ENCODE measurements at places on chromosomes 2 and 18.
A peak's percentile ranks its signal among the peaks of the same experiment; 100 is the strongest.

DNA sequence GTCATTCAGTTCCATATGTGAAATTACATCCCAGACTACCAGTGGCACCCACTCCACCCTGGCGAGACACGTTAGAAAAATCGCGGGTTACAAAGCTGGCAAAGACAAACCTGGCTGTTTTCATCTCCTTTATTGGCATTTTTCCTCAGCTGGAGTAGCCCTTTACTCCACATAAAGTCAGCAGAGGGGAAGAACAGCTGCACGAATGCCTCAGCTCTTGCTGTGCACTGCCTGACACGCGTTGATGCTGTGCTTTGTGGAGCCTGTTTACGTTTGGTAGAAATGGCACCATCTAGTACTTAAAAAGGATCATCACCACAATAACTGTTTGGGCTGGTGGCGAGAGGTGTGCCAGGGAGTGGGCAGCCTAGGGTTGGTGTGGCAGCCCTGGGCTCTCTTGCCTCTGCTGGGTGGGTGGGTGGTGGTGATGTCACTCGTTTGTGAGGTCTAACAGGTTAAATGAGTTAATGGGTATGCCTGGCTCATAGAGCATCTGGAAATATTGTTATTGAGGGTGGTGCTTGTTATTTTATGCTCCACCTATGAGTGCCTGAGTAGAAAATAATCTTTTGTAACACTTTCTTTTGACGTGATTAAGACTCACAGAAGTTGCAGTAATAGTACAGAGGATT, 16.4 kb downstream of the FARP2 start:
- peak; percentile 56 for DNase-seq

- DNase-seq, result no peak
Measured at GRCh38 chr2:47890711-47891368, 15.5 kb downstream of the FBXO11 start.

- no peak for DNase-seq
Measured at GRCh38 chr2:146129231-146129630, 1609.3 kb upstream of the ZEB2 start.

DNA sequence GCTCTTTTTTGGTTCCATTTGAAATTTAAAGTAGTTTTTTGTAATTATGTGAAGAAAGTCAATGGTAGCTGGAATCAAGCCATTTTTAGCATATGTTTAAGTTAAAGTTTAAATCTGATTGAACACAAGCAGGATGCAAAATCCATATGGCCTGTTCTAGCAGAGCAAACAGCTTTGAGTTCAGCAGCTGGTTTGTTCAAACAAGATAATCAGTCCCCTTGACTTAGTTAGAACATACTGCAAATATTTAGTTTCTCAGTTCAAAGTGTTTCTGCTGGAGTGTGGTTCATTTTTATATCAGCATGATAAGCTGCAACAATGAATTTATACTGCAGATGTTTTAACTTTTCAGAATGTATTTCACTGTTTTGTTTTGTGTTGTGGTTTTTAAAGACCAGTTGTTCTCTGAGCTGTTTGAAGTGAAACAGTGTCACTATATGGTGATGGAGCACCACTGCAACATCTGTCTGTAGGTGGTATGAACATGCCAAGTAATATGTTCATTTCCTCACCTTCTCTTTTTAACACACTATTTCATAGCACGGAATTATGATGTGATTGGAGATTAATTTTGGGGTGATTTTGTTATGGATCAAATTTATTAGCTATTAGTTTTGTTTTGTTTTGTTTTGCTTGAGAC, 125.3 kb downstream of the COL4A4 start:
- DNase-seq, result no peak

GRCh38 chr2:25009954-25010353, 31.9 kb upstream of the EFR3B start:
- DNase-seq, result no peak

DNA sequence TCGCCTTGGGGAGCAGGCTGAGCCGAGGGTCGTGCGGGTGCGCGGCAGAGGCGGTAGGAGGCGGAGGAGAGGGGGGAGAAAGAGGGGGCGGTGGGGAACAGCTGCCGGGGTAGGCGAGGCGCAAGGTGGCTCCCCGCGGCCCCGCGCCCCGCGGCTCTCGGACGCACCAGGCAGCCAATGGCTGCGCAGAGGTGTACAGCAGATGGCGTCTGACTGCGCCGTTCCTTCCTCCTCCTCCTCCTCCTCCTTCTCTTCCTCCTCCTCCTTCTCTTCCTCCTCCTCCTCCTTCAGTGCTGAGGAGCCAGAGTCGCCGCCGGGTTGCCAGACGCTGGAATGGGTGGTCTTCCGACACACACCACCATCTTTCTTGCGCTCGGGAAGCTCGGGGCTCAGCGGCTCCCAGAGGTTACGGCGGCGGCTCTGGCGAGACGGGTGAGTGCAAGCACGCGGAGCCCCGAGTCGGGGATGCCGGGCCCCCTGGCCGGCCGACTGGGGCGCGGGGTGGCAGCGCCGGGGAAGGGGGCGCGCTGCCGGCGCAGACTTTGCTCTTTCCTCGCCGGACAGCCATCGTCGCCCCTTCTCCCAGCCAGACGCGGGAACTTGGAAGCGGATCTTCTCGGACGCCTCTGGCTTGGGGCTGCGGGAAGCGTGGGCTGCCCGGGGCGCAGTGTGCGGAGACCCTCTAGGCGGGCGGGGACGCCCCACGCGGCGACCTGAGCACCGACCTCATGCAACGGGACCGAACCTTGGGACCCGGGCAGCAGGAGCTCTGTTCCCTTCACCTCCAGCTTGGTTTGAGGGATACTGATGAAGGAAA, at the start of gene THSD7B:
THSD7B (plus strand) TSS at position 290 of the 817 bp plus-strand sequence. CDS start 116,634 bp downstream, outside the sequence.
- DNase-seq, result no peak

GRCh38 chr2:124283096-124283495, 258.0 kb downstream of the CNTNAP5 start:
- no peak for DNase-seq

GRCh38 chr18:33201509-33201926, 239.0 kb downstream of the CCDC178 start:
- peak; percentile 72 for DNase-seq

DNA sequence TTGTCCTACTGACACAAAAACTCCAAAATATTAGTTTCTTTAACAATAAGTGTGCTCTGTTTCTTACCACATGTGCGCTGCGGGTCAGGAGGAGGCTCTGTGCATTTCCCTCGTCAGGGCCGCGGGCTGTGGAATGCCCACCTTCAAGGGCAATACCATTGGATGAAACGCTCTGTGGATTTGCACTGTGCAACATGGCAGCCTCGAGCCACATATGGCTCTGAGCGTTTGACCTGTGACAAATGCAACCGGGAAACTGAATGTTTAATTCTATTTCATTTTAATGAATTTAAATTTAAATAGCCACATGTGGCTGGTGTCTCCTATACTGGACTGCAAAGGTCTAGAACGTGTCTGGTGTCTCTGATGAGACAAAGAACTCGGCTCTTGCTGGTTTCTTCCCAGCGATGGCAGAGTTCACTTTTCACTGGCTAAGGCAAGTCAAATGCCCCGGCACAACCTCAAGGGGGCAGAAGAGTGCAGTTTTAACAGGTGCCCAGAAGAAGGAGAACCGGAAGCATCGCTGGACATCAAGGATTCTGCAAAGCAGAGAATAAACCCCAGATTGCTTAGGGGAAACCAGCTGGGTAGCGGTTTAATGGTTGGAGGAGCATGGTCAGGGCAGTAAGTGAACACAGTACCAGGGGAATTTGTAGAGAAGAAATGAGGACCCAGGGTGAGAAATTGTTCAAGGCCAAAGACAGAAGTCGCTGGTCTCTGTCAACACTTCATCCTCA, 37.0 kb upstream of the TMEM18 start:
- peak; percentile 76 for DNase-seq

DNA sequence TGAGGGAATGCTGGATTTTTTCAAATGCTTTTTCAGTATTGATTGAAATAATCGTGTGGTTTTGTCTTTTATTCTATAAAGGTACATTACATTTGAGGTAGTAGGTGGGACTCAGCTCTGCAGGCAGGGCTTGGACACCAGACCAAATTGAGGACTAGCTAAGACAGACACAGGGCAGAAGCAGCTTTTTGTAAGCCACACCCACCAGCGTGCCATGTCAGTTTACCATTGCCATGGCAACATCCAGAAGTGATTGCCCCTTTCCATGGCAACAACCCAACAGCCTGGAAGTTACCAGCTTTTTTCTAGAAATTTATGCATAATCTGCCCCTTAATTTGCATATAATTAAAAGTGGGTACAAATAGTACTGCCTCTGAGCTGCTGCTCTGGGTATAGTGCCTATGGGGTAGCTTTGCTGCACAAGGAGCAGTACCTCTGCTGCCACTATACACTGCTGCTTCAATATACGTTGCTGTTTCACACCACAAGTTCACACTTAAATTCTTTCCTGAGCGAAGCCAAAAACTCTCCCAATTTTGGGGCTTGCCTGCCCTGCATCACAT, 23.6 kb upstream of the VWA3B start:
- no peak for DNase-seq

DNA sequence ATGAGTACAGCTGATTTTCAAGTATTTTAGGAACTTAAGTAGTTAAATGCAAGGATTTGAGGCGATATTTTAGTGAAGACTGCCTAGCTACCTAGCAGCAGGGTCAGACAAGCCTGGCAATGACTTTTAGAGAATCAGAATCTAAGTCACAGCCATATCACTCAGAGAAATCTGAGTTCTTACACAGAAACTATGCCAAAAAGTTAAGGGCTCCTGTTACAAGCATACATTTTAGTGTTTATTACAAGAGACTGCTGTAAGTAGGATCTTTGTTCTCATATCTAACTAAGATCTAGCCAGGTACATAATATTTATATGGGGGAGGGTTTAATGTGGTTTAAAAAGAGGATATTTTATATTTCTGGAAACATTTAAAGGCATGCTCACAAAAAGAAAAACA, 37.5 kb downstream of the MAP4K3 start:
- no peak for DNase-seq

DNA sequence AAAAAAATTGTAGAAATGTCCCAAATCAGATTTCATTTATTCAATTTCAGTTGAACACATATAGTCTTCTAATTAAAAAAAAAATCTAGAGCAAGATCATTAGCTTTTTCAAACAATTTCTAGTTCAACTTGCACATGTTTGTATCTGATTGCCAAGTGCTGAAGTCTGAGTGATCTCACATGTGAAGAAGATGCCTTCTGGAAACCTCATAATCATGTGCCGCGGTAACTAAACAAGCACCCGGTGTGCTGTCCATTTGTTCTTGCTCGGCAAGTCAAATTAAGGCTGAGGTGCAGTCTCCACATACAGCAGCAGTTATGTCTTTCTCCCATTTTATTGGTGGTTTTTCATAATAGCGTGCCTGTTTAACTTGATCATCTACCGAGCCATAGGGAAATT, 18.7 kb downstream of the CABLES1 start:
- no peak for DNase-seq

GRCh38 chr18:9017905-9018227, 84.6 kb upstream of the NDUFV2 start:
- DNase-seq, result no peak

DNA sequence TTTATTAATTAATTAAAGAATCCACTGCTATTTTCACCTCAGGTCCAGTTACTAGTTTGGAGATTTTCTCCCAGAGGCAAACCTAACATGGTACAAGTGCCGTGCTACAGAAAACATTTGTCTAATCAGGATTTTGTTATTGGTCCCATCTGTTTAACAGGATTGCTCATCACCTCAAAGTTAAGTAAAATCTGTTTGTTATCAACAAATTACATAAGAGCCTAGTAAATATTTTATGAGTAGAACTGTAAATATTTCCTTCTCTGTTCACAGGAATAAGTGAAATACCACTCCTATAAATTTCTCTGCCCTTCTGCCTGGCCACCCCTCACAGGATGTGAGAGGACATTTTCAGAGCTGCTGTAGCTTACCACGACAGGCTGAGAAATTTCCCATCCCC, 200.2 kb downstream of the RAD51AP2 start:
- no peak for DNase-seq

- no peak for DNase-seq
Measured at GRCh38 chr2:20604401-20604911, 46.4 kb downstream of the HS1BP3 start.

- peak; percentile 96 for DNase-seq
Measured at GRCh38 chr2:70248181-70248847, at the start of gene TIA1. TIA1 (minus strand) TSS chr2:70248628; CDS start chr2:70248430, 198 bp downstream.

GRCh38 chr2:216292886-216293301, 79.4 kb downstream of the MARCHF4 start:
- peak; percentile 80 for DNase-seq

- no peak for DNase-seq
Measured at GRCh38 chr2:233811732-233812131, 33.6 kb downstream of the MROH2A start.

DNA sequence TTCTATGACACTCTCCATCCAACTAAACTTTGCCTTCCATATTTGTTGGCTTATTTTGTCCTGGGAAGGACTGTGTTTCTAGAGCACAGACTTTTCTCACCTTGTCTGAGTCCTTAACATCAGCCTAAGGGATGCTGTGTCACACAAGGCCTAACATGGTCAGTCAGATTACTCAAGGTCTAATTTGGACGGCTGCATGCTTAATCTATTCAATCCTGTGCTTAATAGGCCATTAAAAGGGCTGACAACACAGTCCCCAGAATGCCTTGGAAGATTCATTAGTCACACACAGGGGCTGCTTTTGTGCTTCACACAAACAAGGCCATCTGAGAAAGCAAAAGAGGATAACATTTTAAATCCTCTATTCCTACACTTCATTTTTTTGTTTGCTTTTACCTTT, 84.0 kb downstream of the DYNAP start:
- no peak for DNase-seq

DNA sequence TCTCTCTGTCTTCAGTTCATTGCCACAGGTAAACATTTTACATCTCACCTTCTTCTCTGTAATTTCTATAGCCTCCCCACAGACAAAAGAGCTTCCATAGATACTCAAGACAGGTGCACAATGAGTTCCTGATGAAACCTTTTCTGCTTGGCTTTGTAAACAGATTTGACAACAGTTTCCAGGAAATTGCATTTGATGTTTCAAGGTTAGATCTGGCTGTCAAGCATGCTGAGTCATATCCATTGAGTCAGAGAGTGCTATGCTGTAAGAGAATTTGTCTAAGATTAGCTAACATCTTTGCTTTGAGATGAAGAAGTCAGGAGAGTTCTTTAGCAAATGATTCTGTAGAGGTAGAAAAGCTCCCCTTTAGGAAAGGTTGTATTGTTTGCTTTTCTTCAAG, 40.6 kb upstream of the MAP2 start:
- DNase-seq, result no peak

GRCh38 chr2:20661421-20662307, 5.3 kb upstream of the GDF7 start:
- peak; percentile 44 for DNase-seq

GRCh38 chr2:134782792-134783191, 55.6 kb upstream of the ACMSD start:
- no peak for DNase-seq

DNA sequence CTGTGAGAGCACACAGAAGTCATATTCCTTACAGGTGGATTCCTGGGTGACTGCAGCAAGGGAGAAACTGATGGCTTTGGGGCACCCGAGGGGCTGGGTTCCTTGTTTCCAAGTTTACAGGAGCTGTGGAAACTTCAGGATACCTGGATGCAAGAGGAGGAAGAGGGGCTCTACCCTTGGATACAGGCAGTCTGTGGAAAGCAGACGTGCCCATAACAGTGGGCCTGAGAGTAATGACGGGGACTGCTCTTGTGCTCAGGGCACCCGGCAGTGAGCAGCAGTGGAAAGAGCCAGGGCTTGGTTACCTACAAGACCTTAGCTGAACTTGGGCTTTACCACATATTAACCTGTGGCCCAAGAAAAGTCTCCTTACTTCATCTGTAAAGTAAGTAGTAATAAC, 102.2 kb upstream of the TGFA start:
- DNase-seq, result no peak
